ENCODE measurements at places on chromosomes 16 and 17. TPM values are rescaled to one million over a fixed set of nuclear protein-coding genes. Genes with fewer than 3 reads are reported as not detected.

- H3K27ac ChIP-seq, result no peak overlapping the region
- H3K4me1 ChIP-seq, result no peaks in the 10 kb centered on the region
- H3K4me3 ChIP-seq, result no peak overlapping the region
- no peaks in the 10 kb centered on the region for H3K36me3 ChIP-seq
These were observed 15.2 kb upstream of the METRNL start for GRCh38 chr17:83064021-83064731.

GRCh38 chr16:28165598-28165997 is 46.2 kb downstream of the XPO6 start:
- H3K4me3 ChIP-seq, result no peak overlapping the region
- no peaks in the 10 kb centered on the region for H3K4me1 ChIP-seq
- no peak for DNase-seq
- H3K27ac ChIP-seq, result no peak overlapping the region

The SAMD14 gene
- not detected for total RNA-seq

The CA10 gene
- not detected for total RNA-seq

The SNF8 gene
- 64.4 TPM for total RNA-seq

- H3K4me1 ChIP-seq, result no peaks in the 10 kb centered on the region
- no peak overlapping the region for H3K27ac ChIP-seq
- DNase-seq, result no peak
- peaks cover 9% of the 10 kb centered on the region for H3K27me3 ChIP-seq
- no peak overlapping the region for H3K4me3 ChIP-seq
- no peaks in the 10 kb centered on the region for H3K36me3 ChIP-seq
These were observed 913 bp downstream of the SLC13A5 start for GRCh38 chr17:6712058-6712853.

GRCh38 chr16:20259541-20259940 is 67.8 kb downstream of the GP2 start:
- no peak for DNase-seq
- H3K4me3 ChIP-seq, result no peak overlapping the region
- H3K27ac ChIP-seq, result no peak overlapping the region
- no peaks in the 10 kb centered on the region for H3K27me3 ChIP-seq
- no peaks in the 10 kb centered on the region for H3K36me3 ChIP-seq
- H3K4me1 ChIP-seq, result no peaks in the 10 kb centered on the region

GRCh38 chr17:45171338-45172231 is 9.9 kb downstream of the HEXIM2 start:
- H3K4me3 ChIP-seq, result peak overlapping the region; percentile 25
- H3K27ac ChIP-seq, result peak overlapping the region; percentile 88
- H3K36me3 ChIP-seq, result no peaks in the 10 kb centered on the region

GRCh38 chr17:45070809-45071208 is 9.7 kb downstream of the NMT1 start:
- no peak overlapping the region for H3K27ac ChIP-seq
- DNase-seq, result no peak
- H3K4me1 ChIP-seq, result no peaks in the 10 kb centered on the region
- H3K36me3 ChIP-seq, result no peaks in the 10 kb centered on the region
- H3K4me3 ChIP-seq, result no peak overlapping the region
- no peaks in the 10 kb centered on the region for H3K27me3 ChIP-seq

DNA sequence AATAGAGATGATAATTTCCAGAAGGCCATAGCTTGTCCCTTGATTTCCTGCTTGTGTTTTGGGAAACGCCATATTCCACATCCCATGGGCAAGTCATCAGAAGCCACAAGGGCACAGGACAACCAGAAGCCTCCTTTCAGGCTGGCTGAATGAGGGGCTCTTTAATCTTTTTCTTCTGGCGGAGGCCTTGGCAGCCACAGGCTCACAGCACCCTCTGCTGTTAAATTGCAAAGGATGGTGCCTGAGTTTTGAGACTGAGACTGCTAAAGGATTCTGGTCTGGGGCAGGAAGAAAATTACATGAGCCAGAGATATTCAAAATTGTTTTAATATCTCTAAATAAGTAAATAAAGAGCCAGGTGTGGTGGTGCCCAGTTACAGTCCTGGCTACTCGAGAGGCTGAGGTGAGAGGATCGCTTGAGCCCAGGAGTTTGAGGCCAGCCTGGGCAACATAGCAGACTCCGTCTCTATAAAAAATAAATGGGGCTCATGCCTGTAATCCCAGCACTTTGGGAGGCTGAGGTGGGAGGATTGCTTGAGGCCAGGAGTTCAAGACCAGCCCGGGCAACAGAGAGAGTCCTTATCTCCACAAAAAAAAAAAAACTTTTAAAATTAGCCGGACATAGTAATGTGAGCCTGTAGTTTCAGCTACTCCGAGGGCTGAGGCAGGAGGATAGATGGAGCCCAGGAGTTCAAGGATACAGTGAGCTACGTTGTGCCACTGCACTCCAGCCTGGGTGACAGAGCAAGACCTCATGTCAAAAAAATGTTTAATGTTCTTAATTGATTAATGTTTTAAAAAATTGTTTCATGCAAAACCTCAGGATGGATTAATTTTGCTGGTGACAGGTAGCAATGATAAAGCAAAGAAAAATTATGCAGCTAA is 26.3 kb downstream of the AARSD1 start:
- peak; percentile 47 for DNase-seq
- H3K4me3 ChIP-seq, result no peak overlapping the region
- H3K27ac ChIP-seq, result no peak overlapping the region
- H3K4me1 ChIP-seq, result no peaks in the 10 kb centered on the region

DNA sequence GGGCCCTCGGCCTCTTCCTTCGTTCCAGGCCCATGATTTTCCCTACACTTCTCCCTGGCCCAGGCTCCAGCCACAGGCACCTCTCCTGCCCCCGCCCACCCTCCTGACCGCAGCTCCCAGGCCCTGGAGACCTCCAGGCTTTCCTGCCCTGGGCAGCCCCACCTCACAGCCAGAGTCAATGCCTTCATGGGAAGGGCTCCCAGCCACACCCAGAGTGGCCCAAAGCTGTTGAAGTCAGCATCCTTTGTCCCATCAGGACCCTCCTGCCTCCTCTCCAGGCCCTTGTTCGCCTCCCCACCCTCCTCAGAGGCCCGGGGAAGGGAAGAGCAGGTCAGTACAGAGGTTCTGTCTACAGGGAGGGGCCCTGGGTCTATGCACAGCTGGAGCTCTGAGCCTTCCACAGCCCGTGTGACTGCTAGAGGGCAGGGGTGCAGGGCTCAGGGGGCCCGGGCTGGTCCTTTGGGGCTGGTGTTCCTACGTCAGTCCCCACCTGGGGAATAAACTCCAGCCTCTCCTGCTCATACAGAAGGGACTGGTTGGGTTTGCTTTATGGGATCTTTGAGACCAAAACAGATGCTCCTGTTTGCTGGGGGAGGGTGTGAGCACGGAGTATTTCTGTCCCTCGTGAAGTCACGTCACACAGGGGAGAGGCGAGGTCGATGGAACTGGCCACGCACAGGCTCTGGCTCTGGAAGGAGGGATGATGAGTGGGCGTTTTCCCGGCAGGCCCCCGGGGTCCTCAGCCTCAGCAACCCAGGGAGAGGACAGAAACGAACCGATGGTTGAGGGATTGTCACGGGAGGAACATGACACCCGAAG is 20.3 kb downstream of the TRARG1 start:
- no peak for DNase-seq
- H3K36me3 ChIP-seq, result no peaks in the 10 kb centered on the region
- no peaks in the 10 kb centered on the region for H3K27me3 ChIP-seq
- no peak overlapping the region for H3K4me3 ChIP-seq
- no peaks in the 10 kb centered on the region for H3K4me1 ChIP-seq
- H3K27ac ChIP-seq, result no peak overlapping the region

DNA sequence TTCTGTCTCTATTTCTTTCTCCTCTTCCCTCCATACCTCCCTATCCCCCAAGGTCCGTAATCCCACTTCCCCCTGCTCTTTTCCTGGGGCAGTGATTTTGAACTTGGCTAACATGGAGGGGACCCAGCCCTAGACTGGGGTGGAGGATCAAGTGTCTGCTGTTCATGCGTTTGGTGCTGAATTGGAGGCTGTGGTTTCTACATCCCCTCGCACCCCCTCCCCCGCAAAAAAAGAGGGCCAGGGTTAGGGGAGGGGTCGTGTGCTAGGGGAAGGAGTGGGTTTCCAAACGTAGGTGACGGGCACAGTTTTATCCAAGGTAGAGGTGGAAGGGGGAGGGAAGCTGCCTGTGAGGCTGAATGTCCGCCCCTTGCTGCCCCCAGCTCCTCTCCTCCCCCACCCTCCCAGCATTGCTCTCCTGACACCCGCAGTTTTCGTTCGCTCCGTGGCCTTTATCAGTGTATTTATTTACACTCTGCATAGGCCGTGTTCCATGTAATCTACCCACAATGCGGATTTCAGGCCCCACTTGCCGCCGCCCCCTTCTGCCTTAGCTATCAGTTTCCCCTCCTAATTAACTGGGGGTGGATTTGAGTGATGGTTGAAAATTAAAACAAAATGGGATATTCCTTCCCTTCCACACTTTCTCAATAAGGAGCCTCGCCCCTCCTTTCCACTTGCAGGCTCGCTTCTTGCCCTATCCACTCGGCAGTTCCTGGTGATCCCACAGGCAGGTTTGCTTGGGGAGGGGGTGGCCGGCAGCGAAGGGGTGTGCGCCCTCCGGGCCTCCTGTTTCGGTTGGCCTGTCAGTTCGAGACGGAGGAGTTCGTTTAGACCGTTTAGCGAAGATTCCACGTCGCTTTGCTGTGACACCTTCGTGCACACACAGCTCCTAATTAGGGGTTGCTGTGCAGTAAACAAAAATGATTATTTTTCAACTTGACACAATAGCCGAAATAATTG is 2.0 kb downstream of the GNAO1 start:
- no peak for DNase-seq
- no peaks in the 10 kb centered on the region for H3K36me3 ChIP-seq
- H3K27ac ChIP-seq, result no peak overlapping the region
- H3K27me3 ChIP-seq, result no peaks in the 10 kb centered on the region
- H3K4me1 ChIP-seq, result peaks cover 10% of the 10 kb centered on the region
- H3K4me3 ChIP-seq, result no peak overlapping the region

The NACA2 gene
- total RNA-seq, result not detected

DNA sequence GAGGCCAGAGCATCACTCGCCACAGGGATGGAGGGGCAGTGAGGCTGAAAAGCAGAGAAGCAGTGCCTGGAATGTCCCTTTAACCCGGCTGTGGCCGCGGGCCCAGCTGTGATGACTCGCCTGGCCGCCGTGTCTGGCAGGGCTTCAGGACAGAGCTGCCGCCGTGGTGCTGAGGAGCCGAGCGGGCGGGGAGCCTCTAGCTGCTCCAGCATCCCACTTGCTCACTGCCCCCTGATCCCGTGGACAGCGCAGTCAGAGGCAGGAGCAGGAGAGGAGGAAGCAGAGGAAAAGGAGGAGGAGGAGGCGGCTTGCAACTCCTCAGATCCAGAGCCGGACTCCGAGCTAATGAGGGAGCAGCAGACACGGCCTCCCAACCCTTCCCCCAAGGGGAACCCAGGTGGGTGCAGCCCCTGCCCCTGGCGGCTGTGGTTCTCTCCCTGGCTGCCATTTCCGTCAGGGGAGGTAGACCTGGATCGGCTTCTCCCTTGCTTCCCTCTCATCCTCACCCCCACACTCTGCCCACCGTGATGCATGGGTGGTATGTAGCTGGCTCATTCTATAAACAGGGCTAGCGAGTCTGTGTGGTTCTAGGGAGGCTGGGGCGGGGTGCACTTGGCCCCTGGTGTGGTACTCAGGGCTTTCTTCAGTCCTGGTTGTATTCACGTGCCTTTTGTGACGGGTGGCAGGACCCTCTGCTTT is 165.7 kb downstream of the CMIP start:
- no peaks in the 10 kb centered on the region for H3K36me3 ChIP-seq
- DNase-seq, result peak; percentile 66
- H3K27me3 ChIP-seq, result no peaks in the 10 kb centered on the region
- H3K4me3 ChIP-seq, result no peak overlapping the region
- H3K4me1 ChIP-seq, result peaks cover 7% of the 10 kb centered on the region
- H3K27ac ChIP-seq, result peak overlapping the region; percentile 79

- H3K4me1 ChIP-seq, result no peaks in the 10 kb centered on the region
- no peaks in the 10 kb centered on the region for H3K36me3 ChIP-seq
- H3K27me3 ChIP-seq, result no peaks in the 10 kb centered on the region
- H3K27ac ChIP-seq, result no peak overlapping the region
- no peak for DNase-seq
These were observed 211.7 kb downstream of the C16orf78 start for GRCh38 chr16:49585143-49585832.

The ASB16 gene
- 0.14 TPM for total RNA-seq

- H3K36me3 ChIP-seq, result no peaks in the 10 kb centered on the region
- H3K4me3 ChIP-seq, result no peak overlapping the region
- H3K27me3 ChIP-seq, result no peaks in the 10 kb centered on the region
- no peak overlapping the region for H3K27ac ChIP-seq
- no peak for DNase-seq
These were observed 22.5 kb downstream of the GSE1 start for GRCh38 chr16:85635545-85636140.

DNA sequence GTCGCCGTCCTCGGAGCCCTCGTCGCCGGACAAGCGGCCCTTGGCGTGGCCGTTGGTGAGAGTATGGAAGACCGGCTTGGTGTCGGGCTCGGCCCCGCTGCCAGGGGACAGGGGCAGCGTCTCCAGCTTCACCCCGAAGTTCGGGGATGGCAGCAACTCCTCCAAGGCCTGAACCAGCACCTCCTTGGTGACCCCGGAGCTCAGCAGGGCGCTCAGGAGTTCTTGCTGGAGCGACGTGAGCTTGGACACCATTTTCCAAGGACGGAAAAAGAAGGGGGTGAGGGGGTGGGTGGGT is 279 bp downstream of the HNF1B start:
- DNase-seq, result no peak
- H3K4me3 ChIP-seq, result no peak overlapping the region
- peaks cover 58% of the 10 kb centered on the region for H3K27me3 ChIP-seq
- H3K4me1 ChIP-seq, result peaks cover 26% of the 10 kb centered on the region
- H3K27ac ChIP-seq, result no peak overlapping the region
- H3K36me3 ChIP-seq, result no peaks in the 10 kb centered on the region

- H3K4me3 ChIP-seq, result no peak overlapping the region
- no peaks in the 10 kb centered on the region for H3K27me3 ChIP-seq
- peaks cover 5% of the 10 kb centered on the region for H3K4me1 ChIP-seq
These were observed 50.6 kb downstream of the SPECC1 start for GRCh38 chr17:20059728-20060188.

GRCh38 chr17:54277868-54278267 is 455.1 kb downstream of the KIF2B start:
- no peak overlapping the region for H3K4me3 ChIP-seq
- DNase-seq, result no peak
- no peaks in the 10 kb centered on the region for H3K27me3 ChIP-seq

GRCh38 chr17:48505788-48506187 is 25.0 kb downstream of the HOXB1 start:
- no peak overlapping the region for H3K4me3 ChIP-seq
- no peaks in the 10 kb centered on the region for H3K36me3 ChIP-seq
- no peak overlapping the region for H3K27ac ChIP-seq

DNA sequence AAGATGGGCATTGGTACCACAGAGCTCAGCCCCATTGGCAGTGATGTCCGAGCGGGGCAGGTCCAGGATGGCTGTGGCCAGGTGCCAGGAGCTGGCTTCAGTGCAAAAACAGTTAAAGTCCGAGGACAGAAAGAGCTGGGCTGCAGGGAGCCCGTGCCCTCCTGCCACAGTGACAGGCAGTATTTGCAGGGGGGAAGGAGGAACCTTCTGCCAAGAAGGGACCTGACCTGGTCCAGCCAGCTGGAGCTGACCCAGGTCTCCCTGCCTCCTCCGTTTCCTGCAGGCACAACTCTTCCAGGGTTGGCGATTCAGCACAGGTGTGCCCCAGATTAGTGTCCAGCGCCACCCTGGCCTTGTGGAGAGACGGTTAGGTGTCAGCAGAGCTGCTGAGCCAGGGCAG is 199.0 kb downstream of the ENGASE start:
- H3K36me3 ChIP-seq, result no peaks in the 10 kb centered on the region
- no peak overlapping the region for H3K27ac ChIP-seq
- DNase-seq, result no peak
- no peaks in the 10 kb centered on the region for H3K27me3 ChIP-seq
- H3K4me1 ChIP-seq, result no peaks in the 10 kb centered on the region
